ENCODE measurements at places on chromosomes 5 and 9. TPM values are rescaled to one million over a fixed set of nuclear protein-coding genes. Genes with fewer than 3 reads are reported as not detected.

Gene RLN2
- not detected for total RNA-seq

Gene SPIN1
- total RNA-seq, result 50.4 TPM

Gene CTNNA1
- total RNA-seq, result 275 TPM

Gene IER5L
- 39.5 TPM for total RNA-seq

Gene KCTD16
- total RNA-seq, result under 0.01 TPM

Gene RNF145
- total RNA-seq, result 24.2 TPM

Gene DBH
- not detected for total RNA-seq

Gene CDKN2B-AS1
- total RNA-seq, result 11.7 TPM

Gene GRM6
- total RNA-seq, result not detected

Gene RPL12
- 847 TPM for total RNA-seq

Gene FLT4
- total RNA-seq, result 0.20 TPM

Gene PTTG1
- total RNA-seq, result 172 TPM

Gene SLC34A3
- not detected for total RNA-seq

Gene PCSK5
- 9.8 TPM for total RNA-seq

Gene CFAP90
- not detected for total RNA-seq

Gene CKMT2
- total RNA-seq, result 0.78 TPM

Gene PCDHGB5
- 12.1 TPM for total RNA-seq

Gene GABRA1
- total RNA-seq, result not detected

Gene NCS1
- 33.1 TPM for total RNA-seq

Gene GFRA3
- total RNA-seq, result not detected

Gene CER1
- not detected for total RNA-seq

Gene AK8
- total RNA-seq, result 0.73 TPM

Gene SPINK13
- not detected for total RNA-seq

Gene CORO2A
- under 0.01 TPM for total RNA-seq

Gene PDLIM7
- total RNA-seq, result 63.9 TPM

Gene ORM2
- not detected for total RNA-seq

Gene MZB1
- not detected for total RNA-seq

Gene PCDHA7
- total RNA-seq, result 0.37 TPM

Gene PGM5
- 4.0 TPM for total RNA-seq

Gene PDE8B
- not detected for total RNA-seq

Gene SOX30
- not detected for total RNA-seq

Gene SURF4
- 383 TPM for total RNA-seq

Gene SSNA1
- 64.7 TPM for total RNA-seq

Gene TMEM8B
- 1.6 TPM for total RNA-seq

Gene NKD2
- 0.20 TPM for total RNA-seq

Gene HABP4
- total RNA-seq, result 14.1 TPM

Gene HACD4
- 3.7 TPM for total RNA-seq

Gene TXNDC8
- total RNA-seq, result not detected

Gene PCDHB1
- not detected for total RNA-seq

Gene MSX2
- 4.5 TPM for total RNA-seq

Gene FAM169A
- total RNA-seq, result under 0.01 TPM

Gene KCNMB1
- not detected for total RNA-seq

Gene IL3
- not detected for total RNA-seq

Gene CDC20B
- total RNA-seq, result not detected

Gene NEURL1B
- total RNA-seq, result 0.20 TPM

Gene SPINK4
- not detected for total RNA-seq

Gene SYNPO
- 1.5 TPM for total RNA-seq

Gene PCDHGA2
- 1.4 TPM for total RNA-seq

Gene TMEM174
- not detected for total RNA-seq

Gene IRGM
- total RNA-seq, result 0.20 TPM

Data from subcutaneous preadipocyte (primary cell).